ENCODE measurements at places on chromosomes 6 and 20.
A peak's percentile ranks its signal among the peaks of the same experiment; 100 is the strongest.

GRCh38 chr6:8852332-8852731 lies 417.0 kb upstream of the SLC35B3 start:
- H3K36me3 ChIP-seq, result no peaks in the 10 kb centered on the region
- no peak overlapping the region for H3K27ac ChIP-seq
- H3K27me3 ChIP-seq, result no peaks in the 10 kb centered on the region
- no peaks in the 10 kb centered on the region for H3K4me1 ChIP-seq

DNA sequence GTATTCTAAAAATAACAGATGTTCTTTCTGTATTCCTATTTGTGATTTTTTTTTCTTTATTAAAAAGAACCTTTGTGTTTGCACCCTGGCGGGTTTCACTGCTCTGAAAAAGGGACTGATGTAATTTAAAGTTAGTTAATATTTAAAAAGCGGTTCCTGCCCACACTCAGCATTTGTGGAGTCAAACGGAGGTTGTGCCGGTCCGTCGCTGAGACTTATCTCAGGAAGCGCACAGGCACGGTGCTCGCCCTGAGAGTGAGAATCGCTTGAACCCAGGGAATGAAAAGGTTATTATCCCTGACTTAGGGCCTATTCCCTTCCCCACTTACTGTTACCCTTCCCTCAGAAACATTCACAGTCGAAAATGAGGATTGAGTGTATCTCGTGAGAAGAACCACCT lies 366.7 kb downstream of the THBS2 start:
- DNase-seq, result no peak
- H3K4me3 ChIP-seq, result no peak overlapping the region
- no peaks in the 10 kb centered on the region for H3K36me3 ChIP-seq

DNA sequence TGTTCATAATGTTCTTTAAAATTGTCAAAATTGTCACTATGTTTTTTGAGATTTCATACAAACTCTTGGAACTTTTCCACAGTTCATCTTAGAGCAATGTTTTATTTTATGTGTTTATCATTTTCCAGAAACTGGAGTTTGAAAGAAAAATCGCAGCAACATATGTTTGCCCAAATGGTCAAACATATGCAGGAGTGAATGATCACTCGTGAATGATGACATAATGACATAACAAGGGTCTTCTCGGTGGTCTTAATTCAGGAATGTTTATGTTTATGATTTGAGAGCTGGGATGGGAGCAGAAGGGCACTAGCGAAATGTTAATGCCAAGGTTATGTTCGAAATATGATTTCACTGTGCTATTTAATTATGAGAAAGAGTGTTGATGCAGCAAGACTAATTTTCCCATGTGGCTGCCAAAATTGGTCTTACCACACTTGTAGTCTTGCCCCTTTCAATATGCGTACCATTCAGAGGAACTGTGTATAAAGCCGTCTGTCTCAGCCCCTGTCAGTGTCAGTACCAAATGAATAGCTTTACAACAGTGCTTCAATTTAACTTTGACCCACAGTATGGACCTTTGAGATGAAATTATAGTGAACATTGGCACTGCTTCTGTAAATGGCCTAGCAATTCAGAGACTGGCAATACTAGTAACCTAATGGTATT lies 152.3 kb downstream of the CARMIL1 start:
- no peaks in the 10 kb centered on the region for H3K4me1 ChIP-seq
- no peaks in the 10 kb centered on the region for H3K36me3 ChIP-seq
- H3K27me3 ChIP-seq, result no peaks in the 10 kb centered on the region
- DNase-seq, result no peak

- peaks cover 23% of the 10 kb centered on the region for H3K4me1 ChIP-seq
- no peak overlapping the region for H3K27ac ChIP-seq
- no peaks in the 10 kb centered on the region for H3K27me3 ChIP-seq
- H3K36me3 ChIP-seq, result no peaks in the 10 kb centered on the region
- H3K4me3 ChIP-seq, result no peak overlapping the region
Measured at GRCh38 chr6:158268361-158269147, 43.7 kb upstream of the TULP4 start.

DNA sequence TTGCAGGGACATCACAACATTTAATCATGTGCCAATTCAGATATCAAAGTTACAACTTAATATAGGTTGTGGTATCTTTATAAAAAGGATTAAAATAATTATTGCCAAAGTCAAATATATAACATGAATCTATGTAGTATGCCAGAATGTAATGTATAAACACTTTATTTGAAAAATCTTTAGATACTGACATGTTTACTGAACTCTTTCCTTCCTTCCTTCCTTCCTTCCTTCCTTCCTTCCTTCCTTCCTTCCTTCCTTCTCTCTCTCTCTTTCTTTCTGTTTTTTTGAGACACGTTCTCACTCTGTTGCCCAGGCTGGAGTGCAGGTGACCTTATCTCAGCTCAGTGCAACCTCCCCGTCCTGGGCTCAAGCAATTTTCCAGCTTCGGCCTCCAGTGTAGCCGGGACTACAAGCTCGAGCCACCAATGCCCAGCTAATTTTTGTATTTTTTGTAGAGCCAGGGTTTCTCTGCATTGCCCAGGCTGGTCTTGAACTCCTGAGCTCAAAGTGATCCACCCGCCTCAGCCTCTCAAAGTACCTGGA lies 496.8 kb upstream of the CITED2 start:
- no peak overlapping the region for H3K27ac ChIP-seq
- H3K36me3 ChIP-seq, result no peaks in the 10 kb centered on the region
- DNase-seq, result no peak

GRCh38 chr20:52103335-52103912 lies 88.2 kb downstream of the ZFP64 start:
- H3K36me3 ChIP-seq, result no peaks in the 10 kb centered on the region
- H3K4me1 ChIP-seq, result peaks cover 25% of the 10 kb centered on the region
- no peak overlapping the region for H3K27ac ChIP-seq
- no peak for DNase-seq

GRCh38 chr6:23620911-23621401 lies 505.1 kb upstream of the NRSN1 start:
- H3K36me3 ChIP-seq, result no peaks in the 10 kb centered on the region
- no peaks in the 10 kb centered on the region for H3K4me1 ChIP-seq
- H3K27me3 ChIP-seq, result no peaks in the 10 kb centered on the region
- H3K27ac ChIP-seq, result no peak overlapping the region

DNA sequence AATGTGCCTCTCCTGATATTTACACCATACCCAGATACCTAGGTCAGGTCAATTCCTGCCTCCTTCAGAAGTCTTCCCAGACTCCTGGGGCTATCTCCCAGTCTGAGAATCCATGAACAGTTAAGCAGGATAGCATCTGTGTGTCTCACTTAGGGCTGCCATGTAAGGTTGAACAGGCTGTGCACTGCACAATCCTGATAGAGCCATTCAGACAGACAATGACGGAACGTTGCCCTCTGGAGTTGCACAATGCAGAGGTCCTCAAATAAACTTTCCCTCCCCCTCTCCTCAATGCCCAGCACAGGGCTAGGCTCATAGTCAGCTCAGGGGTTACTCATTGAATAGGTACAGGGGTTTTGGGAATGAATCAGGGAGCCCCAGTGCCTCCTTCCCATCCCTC lies 89.7 kb downstream of the CD40 start:
- DNase-seq, result no peak
- H3K4me3 ChIP-seq, result no peak overlapping the region
- H3K27ac ChIP-seq, result peak overlapping the region; percentile 46
- no peaks in the 10 kb centered on the region for H3K4me1 ChIP-seq
- no peaks in the 10 kb centered on the region for H3K36me3 ChIP-seq

DNA sequence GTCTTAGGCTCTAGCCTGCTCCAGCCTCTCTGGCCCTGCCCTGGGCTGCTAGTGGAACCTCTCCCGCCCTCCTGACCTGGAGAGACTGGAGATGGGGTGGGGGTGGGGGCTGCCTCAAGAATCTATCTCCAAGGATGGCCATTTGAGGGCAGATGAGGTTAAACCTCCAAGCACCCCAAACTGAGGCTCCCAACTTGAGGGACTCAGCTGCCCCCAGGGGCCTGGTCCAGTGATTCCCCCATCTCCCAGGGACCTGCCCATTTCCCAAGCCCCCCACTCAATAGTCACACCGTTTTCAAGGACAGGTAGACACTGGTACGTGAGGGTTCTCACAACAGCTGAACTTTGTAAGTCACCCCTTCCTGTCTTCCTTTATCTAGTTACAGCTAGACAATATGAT lies 7.1 kb upstream of the BPIFB1 start:
- no peaks in the 10 kb centered on the region for H3K4me1 ChIP-seq
- DNase-seq, result no peak
- H3K4me3 ChIP-seq, result no peak overlapping the region
- no peak overlapping the region for H3K27ac ChIP-seq
- no peaks in the 10 kb centered on the region for H3K36me3 ChIP-seq
- H3K27me3 ChIP-seq, result peaks cover 24% of the 10 kb centered on the region

- no peaks in the 10 kb centered on the region for H3K27me3 ChIP-seq
- peak overlapping the region; percentile 87 for H3K27ac ChIP-seq
- peaks cover 32% of the 10 kb centered on the region for H3K4me1 ChIP-seq
Measured at GRCh38 chr6:164108869-164109769, 694.6 kb downstream of the QKI start.

- H3K4me3 ChIP-seq, result no peak overlapping the region
- H3K27ac ChIP-seq, result no peak overlapping the region
- DNase-seq, result no peak
- no peaks in the 10 kb centered on the region for H3K27me3 ChIP-seq
- no peaks in the 10 kb centered on the region for H3K36me3 ChIP-seq
- peaks cover 3% of the 10 kb centered on the region for H3K4me1 ChIP-seq
Measured at GRCh38 chr6:2911171-2911570, 8.1 kb upstream of the SERPINB9 start.

- H3K36me3 ChIP-seq, result no peaks in the 10 kb centered on the region
- DNase-seq, result no peak
- no peaks in the 10 kb centered on the region for H3K27me3 ChIP-seq
- H3K27ac ChIP-seq, result peak overlapping the region; percentile 77
Measured at GRCh38 chr6:90184334-90185298, 112.0 kb downstream of the BACH2 start.

GRCh38 chr6:24431045-24431451 lies 28.3 kb downstream of the MRS2 start:
- H3K4me3 ChIP-seq, result no peak overlapping the region
- no peaks in the 10 kb centered on the region for H3K27me3 ChIP-seq
- DNase-seq, result peak; percentile 9
- no peak overlapping the region for H3K27ac ChIP-seq
- H3K36me3 ChIP-seq, result peaks cover 11% of the 10 kb centered on the region
- H3K4me1 ChIP-seq, result no peaks in the 10 kb centered on the region

DNA sequence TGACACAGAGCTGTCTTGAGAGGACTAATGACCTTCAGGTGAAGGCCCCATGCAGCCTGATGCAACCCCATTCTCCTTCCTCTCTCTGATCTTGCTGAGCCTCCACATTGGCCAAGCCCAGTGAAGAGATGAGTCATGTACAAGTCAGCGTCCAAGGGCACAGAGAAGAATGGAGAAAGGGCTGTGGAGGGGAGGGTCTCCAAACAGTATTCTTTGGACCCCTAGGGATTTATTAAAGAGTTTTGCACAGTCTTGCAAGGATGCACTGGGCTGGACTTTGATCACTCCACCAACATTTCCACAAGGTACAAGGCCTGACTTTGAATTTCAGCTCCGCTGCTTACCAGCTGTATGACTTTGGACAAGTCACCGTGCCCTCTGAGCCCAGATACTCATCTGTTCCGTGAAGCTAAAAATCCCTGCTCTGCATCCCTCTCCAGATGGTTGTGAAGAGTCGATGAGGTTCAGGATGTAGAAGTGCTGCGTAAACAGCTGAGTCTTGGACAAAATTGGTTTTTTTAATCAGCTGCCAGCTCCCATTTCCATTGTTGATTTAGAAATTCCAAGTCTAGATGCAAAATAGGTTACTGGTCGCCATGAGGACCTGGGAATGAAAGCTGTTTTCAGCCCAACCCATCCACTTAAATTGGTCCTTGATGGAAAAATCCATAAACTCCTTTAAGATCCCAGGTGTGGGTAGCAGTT lies 14.1 kb upstream of the KCNG1 start:
- peaks cover 5% of the 10 kb centered on the region for H3K4me1 ChIP-seq
- H3K27ac ChIP-seq, result no peak overlapping the region
- no peak for DNase-seq

DNA sequence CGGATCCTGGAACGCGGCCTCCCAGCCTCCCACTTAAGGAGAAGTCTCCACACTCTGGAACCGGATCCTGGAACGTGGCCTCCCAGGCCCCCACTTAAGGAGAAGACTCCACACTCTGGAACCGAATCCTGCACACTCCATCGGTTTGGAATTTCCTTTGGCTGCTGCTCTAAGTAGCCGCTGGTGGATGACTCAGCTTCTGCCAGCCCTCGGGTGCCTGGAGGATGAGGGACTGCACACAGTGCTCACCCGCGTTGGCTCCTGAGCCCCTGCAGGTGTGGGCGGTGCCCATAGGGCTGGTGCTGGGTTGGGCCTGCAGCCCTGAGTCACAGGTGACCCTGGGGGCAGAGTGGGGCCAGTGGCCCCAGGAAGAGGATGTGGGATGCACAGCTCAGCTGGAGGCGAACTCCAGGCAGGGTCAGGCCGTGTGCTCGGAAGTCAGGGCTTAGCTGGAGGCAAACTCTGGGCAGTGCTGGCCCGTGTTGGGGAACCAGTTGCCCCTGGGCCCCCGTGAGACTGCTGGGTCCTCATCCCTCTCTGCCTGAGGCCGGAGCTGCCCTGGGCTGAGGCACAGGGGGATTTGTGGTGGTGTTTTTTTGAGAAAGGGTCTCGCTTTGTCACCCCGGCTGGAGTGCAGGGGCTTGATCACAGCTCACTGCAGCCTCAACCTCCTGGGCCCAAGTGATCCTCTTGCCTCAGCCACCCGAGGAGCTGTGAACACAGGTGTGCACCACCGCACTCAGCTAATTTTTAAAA lies 13.9 kb upstream of the TNFRSF6B start:
- H3K4me1 ChIP-seq, result peaks cover 38% of the 10 kb centered on the region
- no peaks in the 10 kb centered on the region for H3K27me3 ChIP-seq
- H3K36me3 ChIP-seq, result no peaks in the 10 kb centered on the region
- H3K4me3 ChIP-seq, result no peak overlapping the region

DNA sequence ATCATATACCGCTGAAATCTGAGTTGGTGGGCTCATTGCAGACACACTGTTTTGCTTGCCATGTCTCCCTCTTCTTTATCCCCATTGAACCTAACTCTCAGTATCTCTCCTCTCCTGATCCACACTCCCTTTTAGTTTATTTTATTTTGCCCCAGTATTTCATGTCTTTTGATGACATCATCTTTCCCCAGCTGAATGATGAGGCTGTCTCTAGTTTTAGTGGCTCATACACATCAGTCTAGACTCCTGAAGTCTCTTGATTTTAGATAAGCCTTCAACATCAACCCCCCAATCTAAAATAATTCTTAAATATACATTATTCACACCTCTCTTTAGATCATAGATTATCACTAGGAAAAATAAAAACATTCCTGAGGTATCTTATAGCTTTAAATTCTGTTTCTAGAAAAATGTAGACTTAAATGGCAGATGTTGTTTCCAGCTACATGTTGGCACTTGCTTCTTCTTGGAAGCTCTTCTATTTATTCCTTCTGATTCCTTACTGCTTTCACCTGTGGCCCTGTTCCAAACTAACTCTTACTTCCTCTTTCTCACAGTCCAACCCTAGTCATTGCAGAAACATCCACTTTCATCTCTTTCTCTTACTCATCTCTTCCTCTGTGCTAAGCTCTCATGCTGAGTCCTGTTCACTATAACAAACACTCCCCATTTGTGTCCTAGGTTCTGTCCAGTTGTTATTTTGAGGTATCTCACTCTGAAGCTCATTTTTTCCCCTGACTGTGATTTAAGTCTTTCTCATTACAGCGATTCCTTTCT lies 191.9 kb upstream of the SLC35B3 start:
- H3K4me1 ChIP-seq, result no peaks in the 10 kb centered on the region
- no peak overlapping the region for H3K4me3 ChIP-seq
- H3K27ac ChIP-seq, result no peak overlapping the region
- no peaks in the 10 kb centered on the region for H3K36me3 ChIP-seq
- H3K27me3 ChIP-seq, result no peaks in the 10 kb centered on the region
